Stimulated activated CD4-positive, alpha-beta T cell treated with anti-CD3 and anti-CD28 coated beads, Interleukin-2, amount 100 ng/mL, for 24 hours (primary cell): ENCODE measurements at places on chromosomes 1 and 21.
A peak's percentile ranks its signal among the peaks of the same experiment; 100 is the strongest.

DNA sequence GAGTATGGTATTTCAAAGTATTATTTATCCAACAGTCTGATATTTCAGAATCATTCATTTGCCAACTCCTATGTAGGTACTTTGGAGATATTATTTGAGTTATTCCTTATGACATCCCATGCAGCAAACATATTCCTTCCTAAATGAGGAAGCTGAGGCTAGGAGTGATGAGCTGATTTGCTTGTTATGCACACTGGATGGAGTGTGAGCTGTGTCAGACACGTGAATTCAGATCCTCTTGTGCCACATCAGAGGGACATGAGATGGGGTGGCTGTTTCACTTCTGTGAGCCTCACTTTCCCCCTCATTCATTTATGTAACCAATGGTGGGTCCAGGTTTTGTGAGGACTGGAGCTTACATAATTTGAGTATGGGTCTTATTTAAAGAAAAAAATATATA, 215.9 kb downstream of the DISC1 start:
- DNase-seq: no peak

- DNase-seq: no peak
Measured at GRCh38 chr1:41353744-41354143, 7.5 kb upstream of the FOXO6 start.

DNA sequence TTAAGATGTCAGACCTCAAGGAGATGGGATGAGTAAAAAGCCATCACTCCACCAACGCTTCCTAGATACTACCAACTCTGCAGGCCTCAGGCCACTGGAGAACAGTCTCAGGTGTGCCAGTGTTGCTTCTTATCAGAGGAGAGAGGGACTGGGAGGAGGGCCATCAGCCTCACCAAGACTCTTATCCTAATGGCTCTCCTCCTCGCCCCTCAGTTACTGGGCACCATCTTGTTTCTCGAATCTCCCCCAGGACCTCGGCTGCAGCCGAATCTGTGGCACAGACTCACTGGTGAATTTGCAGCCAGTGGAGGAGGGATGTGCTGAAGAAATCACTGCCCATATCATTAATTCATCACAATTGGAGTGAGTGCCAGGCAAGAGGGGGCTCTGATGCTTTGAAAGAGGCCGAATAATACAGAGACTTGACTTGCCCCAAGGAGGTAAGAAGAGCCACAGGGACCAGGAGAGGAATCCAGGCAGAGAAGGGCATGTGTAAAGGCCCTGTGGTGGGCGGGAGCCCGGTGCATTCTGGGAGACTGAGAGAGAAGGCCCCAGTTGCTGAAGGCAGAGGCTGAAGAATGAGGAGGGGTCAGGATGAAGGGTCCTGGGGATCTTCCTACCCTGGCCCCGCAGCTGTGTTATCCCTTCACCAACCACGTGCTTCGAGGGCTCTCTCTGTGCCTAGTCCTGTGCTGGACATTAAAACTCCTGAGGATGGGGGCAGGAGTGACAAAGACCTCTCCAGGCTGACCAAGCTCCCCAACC, 129.8 kb downstream of the PTPRU start:
- DNase-seq: no peak

DNA sequence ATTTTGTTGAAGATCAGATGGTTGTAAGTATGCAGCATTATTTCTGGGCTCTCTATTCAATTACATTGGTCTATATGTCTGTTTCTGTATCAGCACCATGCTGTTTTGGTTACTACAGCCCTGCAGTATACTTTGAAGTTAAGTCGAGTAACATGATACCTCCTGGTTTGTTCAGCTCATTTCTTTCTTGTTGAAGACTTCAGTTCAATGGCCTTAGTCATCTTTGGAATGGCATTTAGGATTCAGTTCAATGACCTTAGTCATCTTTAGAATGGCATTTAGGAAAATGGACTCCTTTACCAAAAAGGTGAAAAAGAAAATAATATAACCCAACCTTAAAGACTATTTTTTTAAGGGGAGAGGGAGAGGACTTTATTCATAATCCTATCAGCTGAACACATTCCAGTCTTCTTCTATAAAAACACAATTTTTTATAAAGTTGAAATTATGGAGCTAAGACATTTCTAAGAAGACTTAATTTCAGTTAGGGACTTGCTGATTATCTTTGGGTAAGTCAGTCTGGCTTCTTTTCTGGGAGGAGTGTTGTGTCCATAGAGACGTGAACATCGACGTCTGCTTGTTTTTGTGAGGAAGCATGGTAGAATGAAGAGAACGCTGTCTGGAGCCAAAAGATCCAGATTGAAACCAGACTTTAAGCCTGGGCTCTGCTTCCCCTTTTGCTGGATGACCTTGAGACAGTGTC, 48.3 kb downstream of the DDR2 start:
- no peak for DNase-seq

DNA sequence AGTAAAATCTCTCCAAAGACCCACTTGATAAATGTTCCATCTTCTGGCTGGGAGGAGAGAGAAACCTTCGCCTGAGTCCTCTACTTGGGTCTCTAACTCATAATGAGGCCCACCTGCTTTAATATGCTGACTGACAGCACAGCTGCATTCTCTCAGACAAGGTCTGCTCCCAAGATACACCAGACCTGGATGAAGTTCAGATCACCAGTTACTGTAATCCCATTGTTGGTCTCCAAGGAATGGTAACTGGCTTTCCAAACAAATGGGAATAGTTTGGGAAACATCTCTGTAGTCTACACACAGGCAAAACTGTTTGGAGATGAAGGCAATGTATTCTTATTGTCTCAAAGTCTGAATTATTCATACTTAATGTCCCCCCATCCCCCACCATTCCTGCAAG, 27.9 kb upstream of the COL24A1 start:
- DNase-seq: no peak

DNA sequence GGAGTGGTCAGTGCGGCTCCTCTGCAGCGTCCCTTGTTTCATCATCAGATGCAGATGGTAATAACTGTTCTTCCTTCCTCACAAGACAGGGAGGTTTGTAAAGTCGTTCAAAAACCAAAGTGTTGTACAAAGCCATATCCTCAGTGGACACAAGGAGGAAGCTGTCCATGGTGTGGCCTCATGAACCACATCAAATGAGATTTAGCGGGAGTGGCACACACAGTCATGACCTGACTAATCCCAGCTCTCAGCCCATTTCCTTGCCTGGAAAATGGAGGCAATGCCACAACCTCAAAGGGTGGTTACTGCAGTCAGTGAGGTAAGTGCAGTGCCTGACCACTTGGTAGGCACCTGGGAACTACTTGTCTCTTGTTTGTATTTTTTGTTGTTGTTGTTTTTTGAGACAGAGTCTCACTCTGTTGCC, 13.4 kb downstream of the ENTREP3 start:
- DNase-seq: no peak

GRCh38 chr1:206070627-206071304, 17.8 kb downstream of the RHEX start:
- no peak for DNase-seq

GRCh38 chr1:199046618-199047017, 407.8 kb downstream of the PTPRC start:
- no peak for DNase-seq

DNA sequence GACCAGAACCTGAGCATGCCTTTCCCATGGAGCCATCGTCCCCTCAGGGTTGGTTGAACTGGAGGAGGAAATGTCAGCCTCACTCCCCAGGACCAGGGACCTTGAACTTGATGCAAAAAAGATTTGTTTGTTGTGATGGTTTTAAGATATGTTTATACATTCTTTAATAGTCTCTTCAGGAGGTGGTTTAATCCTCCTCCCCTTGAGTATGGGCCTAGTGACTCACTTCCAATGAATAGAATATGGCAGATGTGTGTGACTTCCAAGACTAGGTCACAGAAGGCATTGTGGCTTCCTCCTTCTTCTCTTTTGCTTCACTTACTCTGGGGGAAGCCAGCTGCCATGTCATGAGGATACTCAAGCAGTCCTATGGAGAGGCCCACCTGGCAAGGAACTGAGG, 81.7 kb upstream of the WNT4 start:
- no peak for DNase-seq

- no peak for DNase-seq
Measured at GRCh38 chr21:42846221-42846620, 33.1 kb downstream of the WDR4 start.

- no peak for DNase-seq
Measured at GRCh38 chr1:209463441-209463840, 120.1 kb upstream of the CAMK1G start.

- peak; percentile 61 for DNase-seq
Measured at GRCh38 chr1:203480525-203481084, 5.0 kb downstream of the PRELP start.

GRCh38 chr1:15188678-15189077, 35.1 kb downstream of the TMEM51 start:
- no peak for DNase-seq

DNA sequence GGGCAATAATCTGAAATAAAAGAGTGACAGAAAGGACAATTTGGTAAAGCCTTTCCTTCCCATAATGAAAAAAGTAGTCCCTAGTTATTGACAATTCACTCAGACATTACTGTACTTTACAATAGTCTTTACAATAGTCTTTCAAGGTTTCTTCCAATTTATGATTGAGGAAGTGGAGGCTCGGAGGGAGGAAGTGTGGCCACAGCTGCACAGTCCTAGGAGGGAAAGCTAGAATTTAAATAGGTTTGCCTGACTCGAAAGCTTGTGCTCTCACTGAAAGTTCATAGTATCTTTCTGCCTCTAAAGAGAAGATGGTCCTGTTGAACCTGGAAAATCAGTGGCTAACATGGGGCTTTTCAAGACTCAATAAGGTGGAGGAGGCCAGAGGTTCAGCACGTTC, 203.2 kb downstream of the SDCCAG8 start:
- no peak for DNase-seq

DNA sequence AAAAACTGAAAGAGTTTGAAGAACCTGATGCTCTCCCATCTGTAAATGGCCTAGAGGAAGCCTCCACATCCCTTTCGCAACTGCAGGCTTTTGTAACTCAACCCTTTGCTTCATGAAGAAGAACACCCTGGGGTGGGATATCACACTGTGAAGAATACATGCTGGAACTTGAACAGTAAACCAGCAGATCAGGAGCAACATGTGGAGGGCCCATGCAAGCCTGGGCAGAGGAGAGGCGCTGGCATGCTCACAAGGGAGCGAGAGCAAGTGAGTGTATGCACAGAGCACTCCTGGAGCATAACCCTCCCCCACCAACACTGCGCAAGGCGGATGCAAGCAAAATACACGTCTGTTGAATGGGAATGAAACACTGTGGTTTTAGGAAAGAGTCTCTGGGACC, 24.6 kb upstream of the SPAG17 start:
- DNase-seq: no peak

GRCh38 chr1:156721535-156721934, 6.7 kb upstream of the METTL25B start:
- no peak for DNase-seq

DNA sequence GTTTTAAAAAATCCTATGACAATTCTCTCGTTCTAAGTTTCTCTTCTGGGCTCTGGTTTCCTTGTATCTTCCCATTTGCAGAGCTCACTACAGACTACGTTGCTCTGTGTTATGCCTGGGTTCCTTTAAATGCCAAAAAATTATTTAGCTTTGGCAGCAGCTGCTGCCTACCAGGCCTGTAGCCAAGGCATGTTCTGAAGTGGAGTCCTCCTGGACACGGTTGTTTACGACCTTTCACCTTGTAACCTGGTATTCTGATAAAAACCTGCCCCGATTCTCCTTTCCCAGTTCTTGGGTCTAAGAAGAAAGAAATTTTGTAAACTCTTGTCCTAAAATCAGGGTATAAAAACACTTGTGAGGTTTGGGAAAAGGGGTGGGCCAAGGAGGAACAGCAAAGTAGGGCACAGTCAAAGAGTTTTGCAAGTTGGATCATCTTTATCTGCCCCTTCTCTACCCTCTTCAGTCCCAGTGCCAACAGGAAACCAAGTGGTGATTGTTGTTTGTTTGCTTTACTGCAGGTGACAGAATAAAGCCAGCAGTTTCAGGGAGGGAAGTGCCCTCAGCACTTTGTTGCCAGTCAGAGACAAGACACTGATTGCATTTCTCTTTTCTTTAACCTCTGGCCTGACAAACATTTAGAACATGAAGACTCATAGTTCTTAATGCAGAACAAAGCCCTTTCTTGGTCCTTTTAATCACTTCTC, 3.1 kb upstream of the TXNIP start:
- DNase-seq: no peak

GRCh38 chr1:202304375-202304774, 37.4 kb downstream of the UBE2T start:
- DNase-seq: no peak

DNA sequence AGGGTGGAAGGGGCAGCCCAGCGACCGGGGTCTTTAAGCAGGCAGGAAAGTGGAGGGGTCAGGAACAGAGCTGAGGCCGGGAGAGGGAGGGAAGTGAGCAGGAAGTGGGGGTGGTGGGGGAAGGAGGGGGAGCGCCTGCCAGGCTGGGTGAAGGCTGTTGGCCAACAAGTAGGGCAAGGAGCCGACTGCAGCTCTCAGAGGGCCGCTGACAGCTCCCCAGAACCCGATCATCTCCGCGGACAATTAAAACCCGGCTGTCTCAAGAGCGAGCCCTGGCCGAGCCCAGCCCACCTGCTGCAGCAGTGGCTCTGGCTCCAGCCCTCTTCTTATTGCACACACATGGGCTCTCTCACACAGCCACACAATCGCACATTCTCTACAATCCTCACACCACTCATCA, 51.6 kb downstream of the GRIK3 start:
- DNase-seq: no peak

DNA sequence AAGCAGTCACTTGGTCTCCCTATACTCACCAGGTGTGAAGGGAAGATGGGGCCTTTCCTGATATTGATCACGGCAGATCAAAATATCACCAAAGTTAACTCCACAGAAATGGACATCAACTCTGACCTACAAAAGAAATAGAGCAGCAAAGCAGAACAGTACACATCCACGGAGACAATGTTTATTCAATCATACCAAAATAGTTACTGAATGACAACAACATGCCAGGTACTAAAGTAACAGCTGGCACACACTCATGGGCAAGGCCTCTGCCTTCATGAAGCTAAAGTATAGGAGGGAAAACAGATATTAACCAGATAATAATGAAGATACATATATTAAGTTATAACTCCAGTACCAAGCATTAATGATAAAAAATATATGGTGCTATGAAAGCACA, 59.2 kb upstream of the RASAL2 start:
- DNase-seq: no peak

- DNase-seq: no peak
Measured at GRCh38 chr1:164510435-164510834, 48.5 kb upstream of the PBX1 start.

GRCh38 chr1:221795380-221795779, 53.5 kb upstream of the DUSP10 start:
- no peak for DNase-seq

GRCh38 chr1:94919241-94920030, 7.5 kb downstream of the CNN3 start:
- DNase-seq: no peak

- no peak for DNase-seq
Measured at GRCh38 chr21:27244352-27244751, 277.5 kb upstream of the ADAMTS5 start.

DNA sequence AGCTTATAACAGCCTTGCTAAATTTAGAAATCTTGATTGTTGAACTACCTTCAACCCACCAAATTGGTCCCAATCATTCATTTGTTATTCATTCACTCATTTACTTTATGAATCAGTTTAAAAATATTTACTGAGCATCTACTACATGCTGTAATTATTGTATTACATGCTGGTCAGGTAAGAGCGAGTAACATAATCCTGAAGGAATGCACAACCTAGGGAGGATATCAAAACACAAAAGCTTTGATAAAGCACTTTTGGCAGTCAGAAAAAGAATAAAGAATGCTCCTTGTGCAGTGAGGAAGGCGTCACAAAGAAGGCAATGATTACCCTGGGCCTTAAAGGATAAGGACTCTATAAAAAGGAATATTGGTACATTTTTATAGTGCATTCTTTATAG, 518.9 kb upstream of the NR5A2 start:
- DNase-seq: no peak
